ENCODE measurements at places on chromosomes 1 and 21. TPM values are rescaled to one million over a fixed set of nuclear protein-coding genes. Genes with fewer than 3 reads are reported as not detected.

Gene TDRD5
- not detected for total RNA-seq

Gene MSH4
- not detected for total RNA-seq

Gene CDK18
- total RNA-seq: 0.71 TPM

Gene APOBEC4
- total RNA-seq: not detected

Gene NPR1
- not detected for total RNA-seq

Gene MAP10
- 2.4 TPM for total RNA-seq

Gene ADAMTS1
- total RNA-seq: 82.8 TPM

Gene C1QC
- not detected for total RNA-seq

Gene NIBAN1
- total RNA-seq: 0.06 TPM

Gene LIN28A
- under 0.01 TPM for total RNA-seq

Gene C4BPA
- total RNA-seq: not detected

Gene LCE1A
- not detected for total RNA-seq

Gene NUP210L
- not detected for total RNA-seq

Gene TMCO4
- 20.6 TPM for total RNA-seq

Gene TBX15
- 14.1 TPM for total RNA-seq

Gene SPATA45
- total RNA-seq: not detected
